ENCODE measurements at places on chromosomes 11 and 22. TPM values are rescaled to one million over a fixed set of nuclear protein-coding genes. Genes with fewer than 3 reads are reported as not detected.

The PRR5L gene
- 3.1 TPM for total RNA-seq

The GLYAT gene
- 0.31 TPM for total RNA-seq

The ESAM gene
- 3.7 TPM for total RNA-seq

The OR4A16 gene
- total RNA-seq, result not detected

The CHRM1 gene
- total RNA-seq, result 12.3 TPM

DNA sequence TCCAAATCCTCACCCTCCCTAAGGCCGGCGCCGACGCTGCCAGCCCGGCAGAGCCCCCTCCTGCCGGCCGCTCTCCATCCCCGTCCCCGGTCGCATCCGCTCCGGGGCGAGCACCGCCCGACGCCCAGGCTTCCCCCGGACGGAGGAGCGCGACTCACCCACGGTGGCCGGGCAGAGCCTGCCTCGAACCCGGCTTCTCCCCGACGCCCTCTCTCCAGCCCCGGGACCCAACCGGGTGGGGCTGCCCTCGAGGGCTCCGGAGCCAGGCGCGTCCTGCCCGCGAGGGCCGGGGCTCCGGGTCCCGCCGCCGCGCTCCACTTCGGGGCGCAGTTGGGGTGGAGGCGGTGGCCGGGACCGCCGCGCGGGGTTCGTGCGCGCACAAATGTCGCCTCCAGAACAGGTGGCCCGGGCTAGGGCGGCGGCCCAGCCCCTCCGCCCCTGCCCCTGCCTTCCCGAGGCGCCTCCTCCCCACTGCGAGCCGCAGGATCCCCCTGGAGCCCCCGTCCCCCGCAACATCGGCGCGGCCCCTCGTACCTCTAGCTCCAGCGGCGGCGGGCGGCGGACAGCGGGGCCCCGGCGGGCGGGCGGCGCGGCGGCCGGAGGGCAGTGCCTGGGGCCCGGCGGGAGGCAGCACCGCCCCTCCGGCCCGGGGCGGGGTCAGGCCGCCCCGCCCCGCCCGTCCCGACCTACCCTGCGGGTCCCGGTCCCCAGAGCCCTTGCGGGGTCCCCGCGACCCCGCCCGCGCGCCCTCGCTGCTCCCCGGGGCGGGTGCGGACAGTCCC lies at the start of gene A4GALT:
Gene A4GALT, minus strand, starts transcription at position 608 of the 782 bp plus-strand sequence. CDS start 26,919 bp downstream, outside the sequence.
- DNase-seq, result no peak

- DNase-seq, result no peak
These were observed 6.2 kb downstream of the TSKU start for GRCh38 chr11:76789443-76789719.

DNA sequence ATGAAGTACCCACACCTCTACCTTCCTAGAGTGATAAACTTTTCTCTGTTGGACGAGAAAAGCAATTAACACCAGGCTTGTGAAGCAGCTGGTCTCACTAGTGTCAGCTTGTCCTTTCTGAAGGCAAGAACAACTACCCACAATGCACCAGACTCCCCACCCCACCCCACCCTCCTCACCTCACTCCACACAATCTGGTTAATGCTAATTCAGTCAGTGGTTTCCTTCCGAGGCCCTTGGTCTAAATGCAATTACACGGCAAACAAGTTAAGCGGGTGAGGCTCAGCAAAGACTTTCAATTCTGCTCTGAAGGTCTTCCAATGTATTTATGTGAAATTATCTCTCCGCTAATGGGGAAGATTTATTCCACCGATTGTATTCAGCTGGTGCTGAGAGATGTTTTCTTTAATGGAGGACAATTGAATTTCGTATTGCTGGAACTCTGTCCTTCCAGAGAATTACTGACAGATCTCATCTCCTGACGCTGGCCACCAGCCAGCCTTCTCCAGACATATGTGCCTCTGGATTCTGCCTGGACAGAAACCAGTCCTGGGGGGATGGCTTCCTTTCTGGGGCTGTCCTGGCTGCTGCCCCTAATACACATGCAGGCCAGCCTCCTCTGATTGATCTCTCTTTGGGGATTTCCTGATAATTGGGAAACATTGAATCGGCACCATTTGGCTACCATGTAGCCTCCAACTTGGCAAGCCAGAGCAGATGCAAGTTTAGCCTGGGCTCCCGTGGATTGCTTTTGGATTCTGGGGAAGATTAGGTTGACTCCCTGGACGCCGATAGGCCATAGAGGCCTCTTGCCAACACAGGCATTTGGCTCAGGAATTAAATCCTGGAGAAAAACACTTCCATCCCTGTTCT lies 165.8 kb upstream of the NARS2 start:
- DNase-seq, result no peak

DNA sequence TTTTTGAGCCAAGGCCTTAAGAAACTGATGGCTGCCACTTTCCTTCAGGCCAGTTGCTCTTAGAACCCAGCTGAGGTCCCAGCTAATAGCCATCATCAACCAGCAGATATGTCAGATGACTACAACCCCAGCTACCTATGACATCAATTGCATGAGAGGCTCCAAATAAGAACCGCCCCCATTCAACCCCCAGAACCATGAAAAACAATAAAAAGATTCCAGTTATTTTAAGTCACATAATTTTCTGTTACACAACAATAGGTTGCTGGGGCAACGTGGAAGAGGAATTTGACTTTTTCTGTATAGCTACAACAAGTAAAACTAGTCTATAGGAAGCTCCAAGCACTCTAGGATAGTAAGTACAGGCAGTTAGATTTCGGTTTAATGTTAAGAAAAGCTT lies 216.3 kb upstream of the MTNR1B start:
- no peak for DNase-seq

- DNase-seq, result no peak
These were observed 459.7 kb downstream of the DLG2 start for GRCh38 chr11:85167471-85167870.

- DNase-seq, result no peak
These were observed 57.9 kb downstream of the PKNOX2 start for GRCh38 chr11:125222494-125222893.

GRCh38 chr11:95193541-95193940 lies 37.5 kb downstream of the SESN3 start:
- no peak for DNase-seq

DNA sequence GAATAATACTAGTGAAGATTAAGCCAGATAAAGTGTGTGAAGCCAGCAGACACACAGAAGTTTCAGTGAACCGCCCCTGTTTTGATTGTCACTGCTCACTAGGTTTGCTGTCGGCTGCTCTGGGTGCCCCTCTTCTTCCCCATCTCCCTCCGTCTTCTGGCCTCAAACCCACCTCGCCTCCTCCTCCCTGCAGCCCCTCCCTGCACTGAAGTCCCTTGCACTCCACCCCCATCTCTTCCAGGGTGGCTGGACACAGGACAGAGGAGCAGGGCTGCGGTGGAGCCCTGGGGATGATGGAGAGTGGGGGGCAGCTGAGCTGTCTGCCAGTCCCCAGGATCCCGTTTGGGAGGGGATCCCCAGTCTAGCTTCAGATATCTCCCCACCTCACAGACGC lies 53.5 kb downstream of the CYTH4 start:
- no peak for DNase-seq

GRCh38 chr11:65574811-65575567 lies 864 bp upstream of the EHBP1L1 start:
- DNase-seq, result no peak

DNA sequence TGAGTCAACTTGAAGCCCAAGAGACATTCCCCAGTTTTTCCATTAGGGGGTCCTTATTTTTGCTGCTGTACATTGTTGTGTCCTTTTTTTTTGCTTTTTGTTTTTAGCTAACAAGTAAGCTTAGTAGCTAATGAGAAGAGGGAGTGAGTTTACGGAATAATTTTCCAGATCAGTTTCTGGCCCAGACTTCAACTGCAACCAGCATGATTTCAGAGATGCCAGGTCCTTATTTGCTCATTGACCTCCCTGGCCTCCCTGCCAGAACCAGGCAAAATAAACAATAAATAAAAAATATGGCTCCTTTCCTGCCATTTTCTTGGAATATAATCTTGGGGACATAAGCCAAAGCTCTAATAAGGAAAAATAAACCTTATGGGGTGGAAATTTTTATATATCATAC lies 185.9 kb downstream of the FAT3 start:
- no peak for DNase-seq

DNA sequence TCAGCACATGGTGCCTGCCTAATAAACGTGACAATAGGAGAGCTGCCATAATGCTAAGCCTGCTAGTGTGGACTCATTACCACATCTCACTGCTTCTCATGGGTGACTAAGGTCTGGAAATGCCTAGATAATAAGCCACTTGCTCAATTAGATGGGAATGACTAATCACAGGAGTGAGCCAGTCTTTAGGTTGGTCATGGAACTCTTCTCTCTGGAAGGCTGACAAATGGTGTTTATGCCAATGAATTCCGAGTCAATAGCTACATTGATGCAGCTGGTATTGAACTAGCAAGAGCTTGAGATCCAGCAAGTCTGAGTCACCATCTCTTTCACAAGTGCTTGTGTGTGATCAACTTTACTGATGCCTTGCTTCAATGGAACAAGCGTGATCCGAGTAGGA lies 334.9 kb downstream of the OPCML start:
- no peak for DNase-seq

DNA sequence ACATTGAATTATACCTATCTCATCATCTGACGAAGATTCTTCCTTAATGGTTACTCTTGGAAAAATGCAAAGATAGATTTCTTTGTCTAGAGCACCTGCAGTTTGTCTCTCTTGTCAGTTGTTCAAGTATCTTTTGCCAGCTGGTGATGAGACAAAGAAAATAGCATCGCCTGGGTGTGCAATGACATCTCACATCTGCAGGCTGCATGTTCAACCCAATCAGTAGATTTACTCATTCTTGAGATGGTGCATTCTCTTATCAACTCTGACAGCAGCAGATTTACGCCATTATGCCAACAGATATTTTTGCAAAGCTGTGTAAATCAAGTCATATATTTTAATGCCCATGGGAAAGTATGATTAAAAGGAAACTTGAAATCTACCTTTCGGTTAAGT lies 164.6 kb upstream of the PDGFD start:
- no peak for DNase-seq

DNA sequence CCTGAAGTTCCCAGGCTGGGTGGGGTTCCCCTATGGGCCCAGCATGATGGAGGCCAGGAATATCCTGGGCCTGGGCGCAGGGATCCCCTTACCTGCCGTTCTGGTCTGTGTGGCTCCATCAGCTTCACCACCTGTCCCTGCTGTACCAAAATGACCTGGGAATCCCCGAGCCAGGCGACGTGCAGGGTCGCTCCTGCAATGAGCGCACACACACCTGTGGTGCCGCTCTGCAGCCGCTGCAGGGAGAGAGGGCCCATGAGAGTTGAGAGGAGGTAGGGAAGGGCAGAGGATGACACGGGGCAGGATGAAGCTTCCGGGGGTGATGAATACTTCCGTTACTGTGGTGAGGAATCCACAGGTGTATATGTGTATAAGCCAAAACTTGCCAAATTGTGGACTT lies 21.6 kb downstream of the PPM1F start:
- no peak for DNase-seq

GRCh38 chr11:121206810-121207209 lies 85.8 kb upstream of the SC5D start:
- no peak for DNase-seq
